ENCODE measurements at places on chromosomes 2 and 18. TPM values are rescaled to one million over a fixed set of nuclear protein-coding genes. Genes with fewer than 3 reads are reported as not detected.

The RPL31 gene
- total RNA-seq = 1,900 TPM

The ARMC9 gene
- total RNA-seq = 49.8 TPM

The FAM237A gene
- total RNA-seq = not detected

The TFCP2L1 gene
- 0.16 TPM for total RNA-seq

The TMEM182 gene
- 7.1 TPM for total RNA-seq

The LYG2 gene
- total RNA-seq = not detected

The ANKRD36C gene
- total RNA-seq = 62.5 TPM

The TMEM163 gene
- not detected for total RNA-seq

DNA sequence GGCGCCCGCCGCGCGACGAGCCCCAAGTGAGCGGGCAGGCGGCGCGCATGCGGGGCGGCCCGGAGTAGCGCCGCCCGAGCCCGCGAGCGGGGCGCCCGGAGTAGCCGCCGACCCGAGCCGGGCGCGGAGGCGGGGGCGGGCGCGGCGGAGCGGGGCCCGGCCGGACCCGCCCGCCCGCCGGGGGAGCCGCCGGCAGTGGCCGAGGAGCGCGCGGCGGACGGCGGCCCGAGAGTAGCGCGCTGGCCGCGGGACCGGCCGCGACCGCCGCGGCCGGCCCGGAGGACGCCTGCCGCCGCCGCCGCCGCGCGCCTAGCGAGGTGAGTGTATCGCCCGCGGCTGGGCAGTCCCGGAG is at the start of gene GALNT1:
GALNT1 (plus strand) TSS at position 195 of the 352 bp plus-strand sequence. CDS start 72,923 bp downstream, outside the sequence.
- H3K27me3 ChIP-seq = peaks cover 2% of the 10 kb centered on the region
- peak within 1 kb of the TSS; percentile 89 for H3K27ac ChIP-seq
- DNase-seq = no peak

- no peak overlapping the region for H3K4me3 ChIP-seq
- no peaks in the 10 kb centered on the region for H3K27me3 ChIP-seq
- no peak overlapping the region for H3K27ac ChIP-seq
- no peaks in the 10 kb centered on the region for H3K4me1 ChIP-seq
- peaks cover 33% of the 10 kb centered on the region for H3K36me3 ChIP-seq
- DNase-seq = no peak
These were observed 46.4 kb downstream of the ASXL2 start for GRCh38 chr2:25831746-25832449.

DNA sequence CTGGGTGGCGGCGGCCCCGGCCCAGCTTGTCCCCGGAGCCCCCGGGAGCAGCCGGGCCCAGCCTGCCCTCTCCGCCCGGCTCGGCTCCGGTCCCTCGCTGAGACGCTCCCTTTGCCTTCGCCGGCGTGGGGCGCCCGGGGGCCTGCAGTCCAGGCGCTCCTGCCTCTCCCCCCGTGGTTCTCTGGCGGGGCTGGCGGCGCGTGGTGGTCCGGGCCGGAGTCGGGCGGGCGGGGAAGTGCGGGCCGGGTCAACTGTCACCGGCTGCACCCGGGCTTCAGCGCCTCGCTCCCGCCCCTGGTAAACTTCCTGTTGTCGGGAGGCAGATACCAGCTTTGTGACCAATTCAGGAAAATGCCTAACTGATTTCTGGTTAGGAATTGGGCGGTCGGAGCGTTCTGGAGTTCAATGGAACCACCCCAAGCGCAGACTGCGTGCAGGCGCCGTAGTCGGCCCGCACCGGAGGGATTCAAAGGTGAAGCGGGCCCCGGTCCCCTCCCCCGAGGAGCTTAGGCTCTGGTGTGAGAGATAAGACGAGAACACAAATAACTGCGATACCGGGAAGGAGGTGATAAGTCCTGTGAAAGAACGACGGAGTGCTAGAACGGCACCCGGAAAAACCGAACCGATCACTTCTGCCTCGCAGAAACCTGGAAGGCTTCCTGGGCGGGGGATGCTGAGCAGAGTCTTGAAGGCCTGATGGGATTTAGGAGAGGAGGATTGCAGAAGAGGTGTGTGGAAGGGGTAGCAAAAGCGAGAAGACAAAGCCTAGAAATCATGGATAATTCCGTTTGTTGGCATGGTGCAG is 891 bp downstream of the CAB39 start:
- peaks cover 23% of the 10 kb centered on the region for H3K4me1 ChIP-seq
- H3K36me3 ChIP-seq = no peaks in the 10 kb centered on the region
- peak; percentile 26 for DNase-seq
- H3K27me3 ChIP-seq = no peaks in the 10 kb centered on the region

- peaks cover 30% of the 10 kb centered on the region for H3K4me1 ChIP-seq
- no peak overlapping the region for H3K27ac ChIP-seq
- H3K4me3 ChIP-seq = no peak overlapping the region
- DNase-seq = no peak
These were observed 66.2 kb downstream of the ACVR2A start for GRCh38 chr2:147910990-147911473.

GRCh38 chr2:25032094-25032493 is 9.8 kb upstream of the EFR3B start:
- no peaks in the 10 kb centered on the region for H3K4me1 ChIP-seq
- no peaks in the 10 kb centered on the region for H3K36me3 ChIP-seq
- H3K27ac ChIP-seq = no peak overlapping the region
- H3K4me3 ChIP-seq = no peak overlapping the region
- no peak for DNase-seq

GRCh38 chr2:205477016-205477705 is 205.1 kb upstream of the NRP2 start:
- H3K4me3 ChIP-seq = no peak overlapping the region
- H3K27ac ChIP-seq = no peak overlapping the region
- H3K4me1 ChIP-seq = peaks cover 17% of the 10 kb centered on the region
- no peak for DNase-seq

GRCh38 chr2:203959672-203960071 is 23.1 kb downstream of the ICOS start:
- DNase-seq = no peak
- no peak overlapping the region for H3K27ac ChIP-seq
- no peaks in the 10 kb centered on the region for H3K27me3 ChIP-seq
- no peaks in the 10 kb centered on the region for H3K4me1 ChIP-seq
- no peak overlapping the region for H3K4me3 ChIP-seq
- H3K36me3 ChIP-seq = no peaks in the 10 kb centered on the region

GRCh38 chr18:50697509-50697908 is 122.3 kb downstream of the MRO start:
- DNase-seq = no peak
- H3K4me3 ChIP-seq = no peak overlapping the region
- peaks cover 2% of the 10 kb centered on the region for H3K27me3 ChIP-seq
- no peaks in the 10 kb centered on the region for H3K4me1 ChIP-seq
- H3K36me3 ChIP-seq = no peaks in the 10 kb centered on the region
- H3K27ac ChIP-seq = no peak overlapping the region

DNA sequence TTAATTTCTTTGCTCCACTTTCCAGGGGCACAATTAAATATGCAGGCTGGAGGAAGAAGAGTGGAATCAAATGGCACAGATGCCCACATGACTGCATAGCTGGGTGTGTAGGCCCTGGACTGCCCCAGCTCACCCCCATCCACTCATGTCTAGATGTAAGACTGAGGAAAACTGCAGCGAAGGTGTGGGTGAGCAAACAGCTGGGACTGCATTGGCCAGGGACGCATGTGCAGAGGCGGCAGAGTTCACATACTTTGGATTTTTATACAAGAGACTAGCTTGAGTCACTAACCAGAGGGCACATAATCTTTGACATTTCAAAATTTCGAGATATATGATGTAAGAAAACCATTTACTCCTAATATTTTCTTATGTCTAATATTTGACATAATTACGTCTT is 60.1 kb downstream of the SPIRE1 start:
- no peaks in the 10 kb centered on the region for H3K36me3 ChIP-seq
- DNase-seq = no peak
- peak overlapping the region; percentile 74 for H3K27ac ChIP-seq
- peaks cover 19% of the 10 kb centered on the region for H3K4me1 ChIP-seq
- no peaks in the 10 kb centered on the region for H3K27me3 ChIP-seq

DNA sequence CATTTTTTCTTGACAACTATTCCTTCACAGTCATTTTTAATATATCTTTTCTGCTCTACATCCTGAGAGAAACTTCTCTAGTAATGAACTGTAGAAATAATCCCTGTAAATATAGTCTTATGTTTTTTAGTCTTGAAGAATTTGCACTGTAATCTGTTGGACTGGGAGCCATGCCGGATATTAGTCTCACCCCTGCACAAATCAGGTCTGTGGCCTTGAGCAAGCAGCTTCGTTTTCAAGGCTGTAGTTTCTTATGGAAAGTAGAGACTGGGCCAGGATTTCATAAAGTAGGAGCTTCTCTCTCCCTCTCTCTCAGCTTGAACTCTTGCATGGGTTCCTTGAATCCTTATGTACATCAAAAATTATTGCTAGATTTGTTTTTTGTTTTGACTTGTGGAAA is 8.7 kb downstream of the FARP2 start:
- peaks cover 14% of the 10 kb centered on the region for H3K4me1 ChIP-seq
- no peaks in the 10 kb centered on the region for H3K36me3 ChIP-seq
- H3K27ac ChIP-seq = no peak overlapping the region
- H3K4me3 ChIP-seq = no peak overlapping the region
- no peaks in the 10 kb centered on the region for H3K27me3 ChIP-seq
- DNase-seq = no peak

DNA sequence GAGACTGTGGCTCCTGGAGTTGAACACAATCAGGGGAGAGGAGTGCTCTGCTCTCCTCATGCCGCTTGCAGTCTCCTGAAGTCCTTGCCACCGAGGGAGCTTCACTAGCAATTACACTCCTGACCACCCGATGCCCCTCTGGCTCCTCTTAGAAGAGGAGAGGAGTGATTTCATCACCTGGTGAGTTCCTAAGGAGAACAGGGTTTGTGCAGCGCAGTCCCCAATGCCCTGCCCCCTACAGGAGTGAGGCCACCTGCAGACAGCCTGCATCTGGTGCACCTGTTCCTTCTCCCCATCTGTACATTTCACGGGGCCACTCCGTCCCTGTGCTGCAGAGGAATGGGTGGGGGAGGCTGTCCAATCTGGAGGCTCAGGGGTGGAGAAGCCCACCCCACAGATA is 267.2 kb downstream of the HRH4 start:
- H3K4me3 ChIP-seq = no peak overlapping the region
- peaks cover 9% of the 10 kb centered on the region for H3K4me1 ChIP-seq
- H3K36me3 ChIP-seq = no peaks in the 10 kb centered on the region
- no peak overlapping the region for H3K27ac ChIP-seq

- H3K27me3 ChIP-seq = no peaks in the 10 kb centered on the region
- no peak overlapping the region for H3K4me3 ChIP-seq
- H3K4me1 ChIP-seq = peaks cover 50% of the 10 kb centered on the region
- no peaks in the 10 kb centered on the region for H3K36me3 ChIP-seq
- no peak for DNase-seq
These were observed 135.9 kb upstream of the EPAS1 start for GRCh38 chr2:46161315-46161714.

- no peak for DNase-seq
- no peaks in the 10 kb centered on the region for H3K4me1 ChIP-seq
- H3K4me3 ChIP-seq = no peak overlapping the region
- no peaks in the 10 kb centered on the region for H3K36me3 ChIP-seq
- H3K27ac ChIP-seq = no peak overlapping the region
These were observed 147.1 kb downstream of the COL4A4 start for GRCh38 chr2:227016894-227017293.

DNA sequence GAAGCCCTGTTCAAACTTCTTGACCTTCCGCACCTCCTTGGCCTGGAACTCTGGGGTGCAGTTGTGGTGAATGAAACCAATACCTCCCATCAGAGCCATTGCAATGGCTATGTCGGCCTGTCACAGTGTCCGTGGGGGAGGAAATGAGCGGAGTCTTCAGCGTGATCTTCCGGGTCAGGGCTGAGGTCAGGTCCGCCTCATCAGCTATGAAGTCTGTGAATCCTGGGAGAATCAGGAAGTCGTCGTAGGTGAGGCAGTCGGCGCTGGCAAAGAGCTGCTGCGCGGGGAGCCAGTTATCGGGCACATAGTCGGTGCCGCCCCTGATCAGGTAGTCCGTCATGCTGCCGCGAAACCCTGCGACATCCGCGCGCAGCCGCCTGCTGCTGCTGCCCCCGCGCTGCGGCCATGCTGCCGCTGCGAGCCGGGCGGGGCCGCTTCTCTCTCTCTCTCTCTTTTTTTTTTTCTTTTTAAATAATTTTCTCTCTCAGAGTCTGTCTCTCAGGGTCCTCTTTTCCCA is 154.1 kb upstream of the ZSWIM2 start:
- no peak overlapping the region for H3K4me3 ChIP-seq
- H3K36me3 ChIP-seq = no peaks in the 10 kb centered on the region
- no peaks in the 10 kb centered on the region for H3K4me1 ChIP-seq
- no peak overlapping the region for H3K27ac ChIP-seq
- H3K27me3 ChIP-seq = no peaks in the 10 kb centered on the region

DNA sequence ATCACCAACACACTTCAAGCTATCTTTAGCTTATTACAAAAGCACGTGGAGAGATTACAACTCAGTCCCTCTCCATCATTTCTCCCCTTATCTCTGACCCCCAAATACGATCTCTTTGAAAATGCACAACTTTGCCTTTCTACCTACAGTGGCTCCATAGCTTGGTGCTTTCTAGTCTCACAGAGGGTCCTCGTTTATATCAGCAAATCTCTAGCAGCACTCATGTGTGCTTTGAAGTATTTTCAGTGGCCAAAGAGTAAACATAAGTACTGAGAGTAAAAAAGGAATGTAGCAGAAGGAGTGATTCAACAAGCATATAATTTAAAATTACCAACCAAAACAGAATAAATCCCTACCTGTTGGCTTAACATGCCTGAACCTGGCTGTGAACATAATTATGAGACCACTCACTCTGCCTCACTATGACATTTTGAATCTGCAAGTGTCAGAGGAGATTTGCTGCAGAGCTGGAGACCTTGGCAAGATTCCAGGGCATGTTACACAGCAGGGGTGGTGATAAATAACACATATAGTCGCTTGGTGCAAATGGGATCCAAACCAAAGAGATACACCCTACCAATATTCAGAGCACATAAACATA is 54.6 kb downstream of the LAMA3 start:
- H3K4me1 ChIP-seq = peaks cover 37% of the 10 kb centered on the region
- peaks cover 2% of the 10 kb centered on the region for H3K36me3 ChIP-seq
- H3K27ac ChIP-seq = peak overlapping the region; percentile 45
- no peaks in the 10 kb centered on the region for H3K27me3 ChIP-seq
- no peak overlapping the region for H3K4me3 ChIP-seq

- peaks cover 9% of the 10 kb centered on the region for H3K4me1 ChIP-seq
- H3K27ac ChIP-seq = no peak overlapping the region
- H3K4me3 ChIP-seq = no peak overlapping the region
- no peaks in the 10 kb centered on the region for H3K36me3 ChIP-seq
These were observed 60.4 kb downstream of the ATOH8 start for GRCh38 chr2:85813982-85814801.

DNA sequence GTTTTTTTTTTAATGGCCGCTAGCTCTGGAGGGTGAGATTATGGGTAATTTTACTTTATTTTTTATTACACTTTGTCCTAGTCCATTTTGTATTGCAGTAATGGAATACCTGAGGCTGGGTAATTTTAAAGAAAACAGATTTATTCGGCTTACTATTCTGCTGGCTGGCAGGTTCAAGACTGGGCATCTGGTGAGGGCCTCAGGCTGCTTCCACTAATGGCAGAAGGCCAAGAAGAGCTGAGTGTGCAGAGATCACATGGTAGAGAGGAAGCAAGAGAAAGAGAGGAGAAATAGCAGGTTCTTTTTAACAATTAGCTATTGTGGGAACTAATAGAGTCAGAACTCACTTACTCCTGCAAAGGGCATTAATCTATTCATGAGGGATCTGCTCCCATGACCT is 52.4 kb upstream of the ARHGAP28 start:
- DNase-seq = no peak
- peaks cover 48% of the 10 kb centered on the region for H3K4me1 ChIP-seq
- H3K27ac ChIP-seq = peak overlapping the region; percentile 59
- no peaks in the 10 kb centered on the region for H3K36me3 ChIP-seq

Data from mesothelial cell of epicardium (in vitro differentiated cells).